Astrocyte of the spinal cord (primary cell): ENCODE measurements at places on chromosomes 5 and 9.
A peak's percentile ranks its signal among the peaks of the same experiment; 100 is the strongest.

GRCh38 chr5:166726406-166726805 is 1565.0 kb upstream of the WWC1 start:
- DNase-seq = no peak

GRCh38 chr5:32935283-32935682 is 224.2 kb downstream of the NPR3 start:
- DNase-seq = no peak

DNA sequence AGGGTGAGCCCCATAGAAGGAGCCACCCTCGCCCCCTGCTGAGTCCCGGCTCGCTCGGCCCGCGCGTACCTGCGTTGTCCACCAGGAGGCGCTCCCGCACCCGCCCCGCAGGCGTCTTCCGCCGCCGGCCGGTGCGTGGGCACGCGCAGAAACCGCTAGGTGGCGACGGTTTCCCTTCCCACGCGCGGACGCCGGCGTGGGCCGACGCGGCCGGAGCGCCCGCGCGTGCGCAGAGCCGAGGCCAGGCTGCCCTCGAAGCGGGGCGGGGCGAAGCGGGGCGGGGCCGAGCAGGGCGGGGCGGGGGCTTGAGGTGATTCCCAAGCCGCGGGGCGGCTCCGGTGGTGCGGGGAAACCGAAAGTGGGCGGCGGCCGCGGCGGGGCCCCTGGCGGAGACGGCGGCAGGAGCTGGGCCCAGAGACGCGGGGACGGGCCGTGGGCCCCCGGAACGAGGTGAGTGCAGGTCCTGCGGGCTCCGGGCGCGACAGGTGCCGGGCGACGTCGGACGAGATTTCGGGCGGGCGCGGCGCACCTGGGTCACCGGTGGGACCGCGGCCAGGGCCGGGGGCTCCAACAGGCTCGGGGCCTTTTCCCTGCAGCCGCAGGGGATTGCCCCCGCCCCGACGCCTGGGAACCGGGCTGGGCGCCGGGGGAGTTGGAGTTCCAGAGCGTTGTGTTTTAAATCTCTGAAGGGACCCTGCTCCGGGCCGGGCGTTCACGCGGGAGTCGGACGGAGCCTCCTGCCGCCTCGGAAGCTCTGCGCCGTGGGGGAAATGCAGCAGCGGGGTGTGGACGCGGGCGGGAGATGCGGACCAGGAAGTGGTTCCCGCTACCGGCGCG is at the start of gene TDRD7:
Gene TDRD7, plus strand, starts transcription at position 308 of the 837 bp plus-strand sequence. CDS start 16,370 bp downstream, outside the sequence.
- peak; percentile 67 for DNase-seq

DNA sequence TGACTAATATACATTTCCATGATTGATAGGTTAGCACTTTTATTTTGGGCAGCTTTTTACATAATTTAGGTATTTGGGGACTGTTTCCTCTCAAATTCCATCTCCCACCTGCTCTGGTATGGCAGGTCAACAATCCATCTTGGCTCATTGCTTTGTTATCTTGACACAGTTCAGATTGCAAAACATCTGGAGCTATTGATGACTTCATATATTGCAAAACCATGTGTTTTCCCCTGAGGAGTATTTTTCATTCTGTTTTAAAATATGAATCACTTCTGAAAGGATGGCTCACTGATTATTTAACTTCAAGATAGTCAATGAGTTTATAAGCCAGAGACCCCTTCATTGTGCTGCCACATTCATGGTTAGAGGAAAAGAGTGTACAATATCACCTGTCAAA is 1206.0 kb upstream of the C9orf72 start:
- no peak for DNase-seq

DNA sequence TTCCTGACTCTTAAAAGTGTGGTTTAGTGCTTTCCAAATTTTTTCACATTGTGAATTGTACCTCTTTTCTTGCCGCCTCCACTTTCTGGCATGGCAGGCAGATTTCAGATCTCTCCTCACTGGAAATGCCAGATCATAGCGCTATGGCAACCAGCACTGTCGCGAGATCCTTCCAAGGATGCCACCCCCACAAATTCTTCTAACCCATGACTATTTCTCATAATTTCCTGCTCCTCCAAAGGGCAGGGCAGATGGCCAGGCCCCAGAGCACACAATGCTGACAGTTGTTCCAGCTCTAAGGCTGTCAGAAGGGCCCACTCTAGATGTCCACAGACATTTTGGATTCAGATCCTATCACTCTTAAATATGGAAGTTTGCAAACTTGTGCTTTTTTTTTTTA is 446.2 kb upstream of the RIOK2 start:
- peak; percentile 40 for DNase-seq

- DNase-seq = no peak
Observed at GRCh38 chr9:92004045-92004392, 54.0 kb upstream of the ROR2 start.

GRCh38 chr9:87445646-87446045 is 52.0 kb upstream of the DAPK1 start:
- DNase-seq = peak; percentile 3

DNA sequence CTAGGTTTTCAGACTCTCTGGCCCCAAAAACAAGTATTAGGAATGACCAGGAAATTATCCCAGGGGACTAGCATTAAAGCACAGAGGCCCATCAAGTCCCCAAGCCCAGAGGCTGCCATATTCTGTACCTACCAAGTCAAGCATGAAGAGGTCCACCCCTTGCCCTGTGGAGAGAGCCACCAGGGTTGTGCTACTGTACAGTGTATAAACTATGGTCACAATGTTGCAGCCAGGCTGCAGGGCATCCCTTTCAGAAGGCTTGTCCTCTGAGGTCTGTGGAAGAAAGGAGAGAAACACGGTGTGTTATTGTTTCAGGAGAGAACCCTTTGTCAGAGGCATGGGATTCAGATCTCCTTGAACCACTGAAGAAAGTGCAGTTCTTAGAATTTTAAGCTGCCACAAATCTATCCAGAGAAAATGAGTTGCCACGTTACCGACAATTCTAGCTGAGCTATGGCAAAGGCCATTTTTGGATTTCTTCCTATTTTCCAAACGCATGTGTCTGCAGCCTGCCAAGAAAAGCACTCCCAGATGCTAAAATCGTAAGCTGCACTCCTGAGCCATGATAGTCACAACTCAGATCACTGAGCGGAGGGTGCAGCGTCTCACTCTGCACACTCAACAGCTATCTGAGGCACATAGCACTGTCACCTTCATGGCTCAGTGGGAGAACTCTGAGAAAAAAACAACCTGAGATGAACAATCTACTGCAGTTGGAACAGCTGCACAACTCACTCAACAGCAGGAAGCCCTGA is 45.5 kb upstream of the SPATA31E1 start:
- DNase-seq = no peak

- peak; percentile 47 for DNase-seq
Observed at GRCh38 chr5:122311961-122312590, at the start of gene SNCAIP. Gene SNCAIP (plus strand): TSS chr5:122312237. CDS start chr5:122391135, 78,898 bp downstream.

DNA sequence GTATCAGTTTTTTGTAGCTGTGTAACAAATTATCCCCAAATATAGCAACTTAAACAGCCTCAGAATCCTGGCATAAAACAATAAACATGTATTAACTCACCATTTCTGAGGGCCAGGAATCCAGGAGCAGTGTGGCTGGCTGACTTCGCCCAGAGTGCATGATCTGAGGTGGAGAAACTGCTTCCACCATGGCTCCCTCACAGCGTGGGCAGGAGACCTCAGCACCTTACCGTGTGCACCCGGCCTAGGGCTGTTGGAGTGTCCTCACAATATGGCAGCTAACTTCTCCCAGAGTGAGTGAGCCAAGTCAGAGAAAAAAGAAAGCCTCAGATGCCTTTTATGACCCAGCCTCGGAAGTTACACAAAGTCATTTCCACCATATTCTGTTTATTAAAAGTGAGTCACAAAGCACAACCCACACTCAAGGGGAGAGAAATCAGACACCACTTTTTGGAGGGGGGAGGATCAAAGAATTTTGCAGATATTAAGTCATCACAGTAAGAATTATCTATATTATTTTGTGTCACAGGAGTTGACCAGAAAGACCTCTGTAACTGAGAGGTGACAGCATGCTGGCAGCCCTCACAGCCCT is 59.6 kb downstream of the TSTD2 start:
- DNase-seq = no peak

- peak; percentile 71 for DNase-seq
Observed at GRCh38 chr9:33202552-33203201, 35.5 kb upstream of the B4GALT1 start.

DNA sequence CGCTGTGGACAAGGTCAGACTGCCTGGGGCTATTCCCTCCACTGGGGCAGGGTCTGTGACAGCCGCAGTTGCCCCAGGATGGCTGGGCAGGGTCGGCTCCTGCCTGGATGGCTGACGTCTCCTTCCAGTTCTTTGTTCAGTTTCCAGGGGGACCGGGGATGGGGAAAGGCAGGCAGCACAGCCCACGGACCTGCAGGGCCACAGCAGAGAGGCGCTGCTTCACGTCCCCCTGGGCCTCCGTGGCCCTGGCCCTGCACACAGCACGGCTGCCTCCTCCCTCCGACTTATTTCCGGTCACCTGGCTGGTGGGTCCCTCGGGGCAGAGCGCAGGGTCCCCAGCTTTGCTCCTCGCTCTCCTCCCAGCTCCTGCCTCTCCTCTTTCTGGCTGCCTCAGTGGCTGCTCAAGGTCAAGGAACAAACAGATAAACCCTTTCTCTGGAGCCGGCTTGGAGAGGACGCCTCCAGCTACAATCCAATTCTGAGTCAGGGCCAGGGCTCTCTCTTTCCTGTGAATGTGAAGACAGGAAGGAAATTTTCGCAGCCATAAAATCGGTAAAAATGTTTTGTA is 169.7 kb downstream of the C9orf50 start:
- no peak for DNase-seq

DNA sequence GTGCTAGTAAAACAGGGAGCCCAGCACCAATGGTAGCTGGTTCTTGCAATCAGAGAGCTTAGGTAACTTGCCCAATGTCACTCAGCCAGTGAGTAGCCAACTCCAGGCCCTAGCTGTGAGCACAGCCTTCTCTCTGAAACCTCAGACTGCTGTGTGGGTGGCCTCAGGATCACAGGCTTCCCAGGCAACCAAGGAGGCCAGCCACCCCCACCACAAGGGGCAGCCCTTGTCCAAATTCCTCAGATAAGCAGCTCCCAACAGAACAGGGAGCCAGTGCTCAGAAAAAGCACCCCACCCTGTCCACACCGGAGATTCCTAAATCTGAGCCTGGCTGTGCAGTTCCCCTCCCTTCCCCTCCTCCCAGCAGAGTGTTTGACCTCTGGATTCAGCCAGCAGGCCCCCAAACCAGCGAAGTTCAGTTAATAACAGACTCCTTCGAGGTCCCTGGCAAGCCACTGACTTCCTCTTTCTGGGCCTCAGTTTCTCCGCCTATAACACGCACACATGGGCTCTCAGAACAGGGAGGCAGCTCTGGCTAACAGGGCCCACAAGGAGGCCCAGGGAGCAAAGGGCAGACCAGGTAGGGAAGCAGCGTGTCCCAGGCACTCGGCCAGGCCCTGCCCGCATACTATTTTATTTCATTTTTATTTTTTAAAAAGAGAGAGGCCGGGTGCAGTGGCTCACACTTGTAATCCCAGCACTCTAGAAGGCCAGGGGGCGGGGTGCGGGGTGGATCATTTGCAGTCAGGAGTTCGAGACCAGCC is 2.7 kb downstream of the EEIG1 start:
- peak; percentile 68 for DNase-seq

GRCh38 chr9:128149001-128149701 is at the start of gene LCN2:
Gene LCN2 (plus strand): TSS chr9:128149453. CDS start chr9:128149526, 73 bp downstream.
- DNase-seq = no peak

- DNase-seq = no peak
Observed at GRCh38 chr5:132055808-132056609, 4.4 kb upstream of the IL3 start.

- DNase-seq = peak; percentile 64
Observed at GRCh38 chr5:128579093-128579492, 41.0 kb upstream of the FBN2 start.

GRCh38 chr5:132591145-132591544 is 34.4 kb downstream of the RAD50 start:
- DNase-seq = peak; percentile 15

GRCh38 chr9:113463418-113464285 is at the start of gene RGS3:
Gene RGS3 (plus strand): TSS chr9:113463727. CDS start chr9:113463803, 76 bp downstream.
- no peak for DNase-seq

DNA sequence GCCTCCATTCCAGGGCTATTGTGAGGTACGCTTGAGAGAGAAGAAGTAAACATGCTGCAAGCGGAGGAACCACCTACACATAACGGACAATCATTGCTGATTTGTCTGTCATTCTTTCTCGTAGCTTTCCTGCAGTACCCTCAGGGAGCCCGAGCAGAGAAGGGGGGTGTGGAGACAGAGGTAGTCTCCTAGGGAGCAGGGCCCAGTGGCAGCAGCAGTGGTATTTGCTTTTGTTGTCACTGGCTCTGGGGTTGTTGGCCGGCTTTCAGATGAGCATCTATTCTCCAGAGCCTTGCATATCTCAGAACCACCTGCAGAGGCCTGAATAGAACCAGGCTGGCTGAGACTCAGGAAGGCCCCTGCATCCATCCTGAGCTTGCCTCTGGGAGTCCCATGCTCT is 19.9 kb downstream of the ENHO start:
- no peak for DNase-seq

DNA sequence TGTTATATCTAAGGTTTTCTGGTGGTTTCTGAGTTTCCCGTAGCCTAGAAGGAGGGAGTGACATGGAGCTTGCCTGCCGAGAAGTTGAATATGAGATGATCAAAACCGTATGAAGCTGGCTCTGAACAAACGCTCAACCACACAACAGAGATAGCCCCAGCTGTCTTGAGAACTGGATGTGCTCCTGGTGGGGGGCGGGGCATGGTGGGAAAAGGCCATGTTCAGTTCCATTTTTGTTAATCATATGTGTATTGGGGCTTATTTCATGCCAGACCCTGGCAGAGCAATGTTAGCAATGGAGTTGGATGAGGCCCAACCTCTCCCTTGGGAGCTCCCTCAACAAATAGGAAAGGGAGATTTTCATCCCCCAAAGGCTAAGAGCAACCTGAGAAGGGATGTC is 4.8 kb downstream of the CCL19 start:
- DNase-seq = no peak

GRCh38 chr5:25863811-25864210 is 1174.6 kb downstream of the CDH9 start:
- no peak for DNase-seq

- peak; percentile 10 for DNase-seq
Observed at GRCh38 chr5:128276537-128277216, 193.1 kb downstream of the SLC12A2 start.

- DNase-seq = peak; percentile 17
Observed at GRCh38 chr5:156473269-156473908, 146.4 kb downstream of the SGCD start.

GRCh38 chr9:13149454-13149853 is 130.0 kb downstream of the MPDZ start:
- DNase-seq = no peak

DNA sequence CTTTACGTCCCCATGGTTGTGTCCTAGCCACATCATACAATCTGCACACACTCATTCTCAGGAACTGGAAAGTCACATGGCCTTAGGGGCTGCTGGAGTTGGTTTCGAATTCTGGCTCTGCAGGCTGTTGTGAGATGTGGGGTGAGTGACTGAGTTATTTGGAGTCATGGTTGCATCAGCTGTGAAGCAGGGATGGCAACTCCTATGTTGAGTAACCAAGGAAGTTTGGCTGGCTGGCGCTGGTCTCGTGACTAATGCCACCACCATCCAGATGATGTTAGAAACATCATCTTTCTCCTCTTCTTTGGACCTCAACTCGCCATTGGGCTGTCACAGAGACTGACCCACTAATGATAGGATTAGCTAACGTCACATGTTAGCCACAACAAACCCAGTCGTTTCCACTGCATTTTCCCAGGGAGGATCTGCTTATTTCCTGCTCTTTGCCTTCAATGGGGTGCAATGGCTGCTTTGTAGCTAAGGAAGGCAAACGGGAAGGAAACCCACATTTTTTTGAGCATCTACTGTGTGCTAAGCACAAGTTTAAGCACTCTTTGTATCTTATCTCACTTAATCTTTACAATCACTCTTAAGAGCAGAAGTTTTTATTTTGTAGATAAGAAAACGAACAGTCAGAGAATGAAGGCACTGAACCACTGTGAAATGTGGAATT is 78.1 kb upstream of the UBTD2 start:
- peak; percentile 90 for DNase-seq

GRCh38 chr5:142501890-142502289 is 177.1 kb upstream of the SPRY4 start:
- DNase-seq = no peak
